ENCODE measurements at places on chromosomes 12 and 14.

- DNase-seq = no peak
Observed at GRCh38 chr12:13362260-13362841, 165.8 kb downstream of the EMP1 start.

DNA sequence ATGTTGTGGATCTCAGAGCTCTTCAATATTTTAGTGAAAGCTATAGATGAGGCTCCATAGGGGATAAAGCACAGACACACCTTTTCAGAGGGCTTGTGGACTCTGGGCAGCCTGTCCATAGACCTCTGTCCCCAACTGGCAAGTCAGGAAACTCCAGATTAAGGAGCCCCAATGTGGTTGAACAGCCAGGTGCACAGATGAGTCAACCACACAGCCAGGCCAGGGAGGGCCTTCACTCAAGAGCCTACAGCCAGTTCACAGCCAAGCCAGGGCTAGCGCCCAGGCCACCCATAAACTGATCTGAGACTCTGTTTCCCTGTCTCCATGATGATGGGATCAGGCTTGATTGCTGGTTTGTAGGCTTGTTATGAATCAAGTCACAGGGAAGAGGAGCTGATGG is 1.0 kb upstream of the BDKRB2 start:
- no peak for DNase-seq

- DNase-seq = no peak
Observed at GRCh38 chr12:58895053-58895452, 25.3 kb downstream of the LRIG3 start.

DNA sequence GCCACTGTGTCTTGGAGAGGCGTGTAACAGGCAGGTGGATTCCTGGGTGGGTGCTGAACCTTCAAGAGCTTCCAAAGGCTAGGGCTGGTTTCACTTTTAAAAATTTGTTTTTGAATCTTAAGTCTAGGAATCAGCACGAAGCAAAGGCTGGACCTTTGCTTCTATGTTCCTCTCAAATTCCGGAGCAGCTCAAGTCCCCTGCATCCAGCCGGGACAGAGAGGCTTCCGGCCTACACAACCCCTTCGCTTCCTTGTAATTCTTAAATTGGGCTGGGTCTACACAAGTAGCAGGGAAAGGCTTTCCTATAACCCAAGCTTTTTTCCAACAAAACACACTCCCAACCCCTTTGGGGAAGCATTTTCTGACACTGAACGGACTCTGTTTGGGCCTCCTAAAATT is 8.3 kb downstream of the HOXC12 start:
- DNase-seq = no peak

DNA sequence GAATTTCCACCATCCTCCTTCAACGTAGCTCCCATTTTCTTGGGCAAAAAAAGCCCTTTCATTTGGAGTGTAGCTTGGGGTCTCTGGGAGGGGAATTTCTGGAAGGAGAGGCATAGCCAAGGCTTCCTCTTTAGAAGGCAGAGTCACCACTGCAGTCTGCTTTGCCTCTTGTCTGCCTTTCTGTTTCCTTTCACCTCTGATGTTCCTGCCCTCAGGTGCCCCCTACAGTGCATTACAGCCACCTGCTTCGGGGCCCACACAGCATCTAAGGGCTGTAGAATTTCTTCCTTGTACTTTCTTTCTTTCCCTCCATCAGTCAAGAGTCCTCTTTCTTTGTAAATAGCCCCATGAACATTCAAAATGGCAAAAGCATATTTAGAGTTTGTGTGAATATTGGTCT is 1313.9 kb downstream of the TMEM121 start:
- no peak for DNase-seq

DNA sequence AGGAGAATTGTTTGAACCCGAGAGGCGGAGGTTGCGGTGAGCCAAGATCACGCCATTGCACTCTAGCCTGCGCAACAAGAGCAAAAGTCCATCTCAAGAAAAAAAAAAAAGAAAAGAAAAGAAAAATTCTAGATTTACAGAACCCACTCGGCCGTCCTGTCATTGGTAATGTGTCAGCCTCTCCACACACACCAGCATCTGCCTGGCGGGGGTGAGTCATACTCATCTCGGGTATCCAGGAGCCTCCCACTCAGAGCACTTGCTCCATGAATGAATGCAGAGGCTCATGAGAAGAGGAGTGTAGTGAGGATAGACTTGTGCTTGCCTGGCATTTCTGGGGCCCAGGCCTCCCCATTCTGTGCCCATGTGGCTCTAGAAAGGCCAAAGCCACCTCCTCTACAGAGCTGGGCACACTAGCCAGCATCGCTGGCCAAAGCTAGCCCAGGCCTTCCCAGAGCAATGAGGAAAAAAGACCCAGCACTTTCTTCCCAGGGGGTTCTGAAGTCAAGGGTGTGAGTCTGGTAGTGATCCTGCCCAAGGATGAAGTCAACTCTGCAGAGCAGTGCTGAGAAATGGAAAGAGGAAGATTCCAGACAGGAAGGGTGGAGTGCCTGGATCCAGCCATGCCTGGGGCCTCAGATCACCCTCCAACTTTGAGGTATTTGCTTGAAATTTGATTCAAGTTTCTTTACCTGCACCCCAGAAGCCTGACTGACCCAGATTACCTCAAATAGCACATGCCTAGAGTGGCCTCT is 31.2 kb upstream of the KLC1 start:
- no peak for DNase-seq

DNA sequence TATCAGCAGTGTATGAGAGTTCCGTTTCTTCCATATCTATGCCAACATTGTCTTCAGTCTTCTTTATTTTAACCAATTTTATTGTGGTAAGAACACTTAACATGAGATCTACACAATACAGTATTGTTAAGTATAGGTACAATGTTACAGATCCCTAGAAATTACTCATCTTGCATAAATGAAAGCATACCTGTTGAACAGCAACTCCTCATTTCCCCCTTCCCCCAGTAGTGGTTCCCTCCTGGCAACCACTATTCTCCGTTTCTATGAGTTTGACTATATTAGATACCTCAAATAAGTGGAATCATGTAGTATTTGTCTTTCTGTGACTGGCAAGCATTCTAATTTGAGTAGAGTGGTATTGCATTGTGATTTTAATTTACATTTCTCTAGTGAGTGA is 150.5 kb downstream of the CRADD start:
- DNase-seq = no peak

- no peak for DNase-seq
Observed at GRCh38 chr12:68267892-68268396, 14.5 kb upstream of the IL22 start.

- no peak for DNase-seq
Observed at GRCh38 chr12:115423546-115423987, 739.6 kb upstream of the TBX3 start.

DNA sequence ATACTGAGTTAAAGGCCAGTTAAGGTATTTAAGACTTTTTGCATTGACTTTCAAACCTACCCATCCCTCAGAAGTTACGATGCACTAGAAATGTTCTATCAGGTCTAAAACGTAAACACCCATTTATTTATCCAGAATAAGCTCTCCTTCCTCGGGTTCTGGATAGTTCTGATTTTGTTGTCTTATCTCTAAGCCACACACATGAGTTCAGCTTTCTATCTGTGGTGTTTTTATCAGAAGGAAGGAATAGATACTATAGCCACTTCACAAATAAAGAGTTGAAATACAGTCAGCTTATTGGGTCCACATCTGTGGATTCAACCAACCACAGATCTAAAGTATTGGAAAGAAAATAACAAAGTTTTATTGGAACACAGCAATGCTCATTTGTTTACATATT is 5.4 kb downstream of the SFSWAP start:
- no peak for DNase-seq

GRCh38 chr14:25400607-25401206 is 350.8 kb upstream of the STXBP6 start:
- peak; percentile 16 for DNase-seq

DNA sequence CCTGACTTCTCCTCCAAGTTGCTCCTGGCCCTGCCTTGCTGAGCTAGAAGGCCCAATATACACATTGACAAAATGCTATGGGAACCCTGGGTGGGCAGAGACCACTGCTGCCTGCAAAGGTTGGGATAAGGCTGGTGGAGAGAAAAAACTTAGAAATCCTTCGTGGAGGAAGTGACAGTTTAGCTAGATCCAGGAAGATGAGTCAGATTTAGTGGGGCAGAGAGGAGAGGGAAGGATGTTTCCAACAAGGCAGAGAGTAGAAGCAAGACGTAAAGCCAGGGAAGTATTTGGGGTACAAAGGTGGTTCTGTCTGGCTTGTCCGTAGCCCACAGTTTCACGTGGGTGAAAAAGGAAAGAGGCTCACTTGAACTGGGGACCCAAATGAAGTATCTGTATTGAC is 69.0 kb upstream of the CLMN start:
- no peak for DNase-seq

GRCh38 chr12:109963743-109964429 is 32.3 kb downstream of the GIT2 start:
- DNase-seq = no peak

GRCh38 chr14:103073876-103074728 is 9.9 kb upstream of the LBHD2 start:
- no peak for DNase-seq

DNA sequence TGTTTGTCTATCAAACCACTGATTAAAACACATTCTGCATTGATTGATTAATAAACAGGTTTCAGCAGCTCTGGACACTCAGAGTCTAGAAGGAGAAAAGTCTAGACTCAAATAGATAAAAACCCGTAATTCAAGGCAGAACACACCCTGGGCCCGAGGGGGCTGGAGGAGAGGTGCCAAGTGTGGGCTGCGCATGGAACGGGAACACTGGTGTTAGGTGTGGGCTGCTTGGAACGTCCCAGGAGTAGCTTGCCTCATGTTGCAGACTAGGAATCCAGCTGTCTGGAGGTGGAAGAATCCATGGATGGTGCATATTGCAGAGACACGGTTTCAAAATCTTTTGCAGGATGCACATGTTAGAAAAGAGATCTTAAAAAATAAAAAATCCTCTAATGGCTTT is 223.0 kb downstream of the APAF1 start:
- DNase-seq = no peak

DNA sequence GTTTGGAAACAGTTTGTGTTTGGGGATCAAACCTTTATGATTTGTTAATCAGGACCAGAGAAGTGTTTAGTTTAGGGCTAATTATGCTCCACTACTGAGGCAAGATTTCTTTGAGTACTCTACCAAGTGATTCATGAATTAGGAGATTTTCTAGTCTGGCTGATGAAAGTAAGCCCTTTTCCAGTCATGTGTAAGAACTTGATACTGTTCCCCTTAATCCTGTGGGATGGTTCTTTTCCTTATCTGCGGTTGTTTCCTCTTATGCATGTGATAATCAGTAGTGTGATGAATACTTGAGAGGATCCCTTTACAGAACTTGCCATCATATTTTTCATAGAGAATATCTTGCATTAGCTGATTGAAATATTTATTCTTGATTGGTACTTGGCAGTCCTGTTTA is 42.1 kb downstream of the DYRK2 start:
- DNase-seq = no peak

- no peak for DNase-seq
Observed at GRCh38 chr14:67532606-67532997, 488 bp upstream of the PLEKHH1 start.

- DNase-seq = no peak
Observed at GRCh38 chr12:81809829-81810595, 50.9 kb upstream of the PPFIA2 start.

- no peak for DNase-seq
Observed at GRCh38 chr12:68048648-68049297, 59.5 kb downstream of the IFNG-AS1 start.

GRCh38 chr12:39459027-39459434 is 16.1 kb upstream of the KIF21A start:
- DNase-seq = no peak

- no peak for DNase-seq
Observed at GRCh38 chr12:25253371-25254068, 2.8 kb upstream of the KRAS start.

- no peak for DNase-seq
Observed at GRCh38 chr12:104171785-104172569, 34.0 kb upstream of the NFYB start.

GRCh38 chr14:94575730-94576585 is 5.3 kb upstream of the SERPINA5 start:
- no peak for DNase-seq

GRCh38 chr12:123269395-123269892 is 2.2 kb downstream of the CDK2AP1 start:
- peak; percentile 17 for DNase-seq

DNA sequence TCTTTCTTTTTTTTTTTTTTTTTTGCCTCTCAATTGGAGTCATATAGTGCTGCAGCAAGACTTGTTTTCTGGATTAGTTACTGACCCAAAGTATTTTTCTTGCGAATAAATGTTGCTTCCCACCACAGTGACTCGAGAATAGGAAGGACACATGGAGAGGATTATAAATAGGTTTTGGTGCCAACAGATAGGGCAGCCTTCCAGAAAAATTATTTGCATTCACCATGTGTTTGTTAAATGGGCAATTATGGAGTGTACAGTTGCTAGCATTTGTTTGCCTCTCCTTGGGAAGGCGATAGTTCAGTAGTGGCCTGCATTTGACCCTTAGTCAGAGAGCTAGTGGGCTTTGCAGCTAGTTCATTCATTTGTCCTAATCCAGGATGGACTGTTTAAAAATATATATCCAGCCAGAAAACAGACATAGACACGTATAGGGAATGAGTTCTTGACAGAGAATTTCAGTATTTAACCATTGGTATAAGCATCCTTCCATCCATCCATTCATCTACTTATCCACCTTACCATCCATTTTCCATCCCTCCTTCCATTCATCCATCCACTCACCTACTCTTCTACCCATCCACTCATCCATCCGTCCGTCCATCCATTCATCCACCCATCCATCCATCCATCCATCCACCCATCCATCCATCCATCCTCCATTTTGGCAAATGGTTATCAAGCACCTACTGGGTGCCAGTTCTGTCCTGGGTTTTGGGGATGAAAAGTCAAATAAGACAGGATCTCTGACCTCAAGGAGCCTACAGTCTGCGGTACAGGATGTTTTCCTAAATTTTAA is 67.5 kb downstream of the CHST11 start:
- no peak for DNase-seq

GRCh38 chr12:27319409-27319808 is 13.2 kb upstream of the BMAL2 start:
- DNase-seq = no peak

GRCh38 chr14:54174457-54174856 is 217.8 kb upstream of the BMP4 start:
- DNase-seq = no peak

- no peak for DNase-seq
Observed at GRCh38 chr12:131852551-131853299, 24.5 kb downstream of the MMP17 start.

- no peak for DNase-seq
Observed at GRCh38 chr12:55017416-55017925, 2.3 kb upstream of the NEUROD4 start.

GRCh38 chr12:124506145-124506831 is 61.1 kb downstream of the NCOR2 start:
- DNase-seq = no peak
